ENCODE measurements at places on chromosomes 7 and 10.

- DNase-seq = no peak
These were observed 11.0 kb upstream of the TLL2 start for GRCh38 chr10:96524741-96525140.

DNA sequence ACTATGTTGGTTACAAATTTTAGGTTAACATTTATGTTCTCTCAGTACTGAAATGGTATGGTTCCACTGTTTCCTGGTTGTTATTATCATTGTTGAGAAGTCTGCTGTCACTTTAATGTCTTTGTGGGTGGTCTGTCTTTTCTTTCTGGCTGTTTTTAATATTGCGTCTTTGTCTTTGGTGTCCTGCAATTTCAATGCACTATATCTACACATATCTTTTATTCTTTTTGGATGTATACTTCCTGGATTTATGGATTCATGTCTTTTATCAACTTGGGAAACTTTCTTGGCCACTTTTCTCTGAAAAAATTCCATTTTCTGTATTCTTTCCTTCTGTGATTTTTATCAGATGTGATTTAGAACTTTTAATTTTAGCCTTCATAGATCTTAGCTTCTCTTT, 250.2 kb downstream of the BUB3 start:
- no peak for DNase-seq

- DNase-seq = no peak
These were observed 3.0 kb downstream of the ASZ1 start for GRCh38 chr7:117424090-117424829.

GRCh38 chr10:89175816-89176215, 31.3 kb downstream of the CH25H start:
- DNase-seq = no peak

GRCh38 chr10:28738200-28738599, 60.9 kb downstream of the BAMBI start:
- DNase-seq = no peak

GRCh38 chr10:110857265-110858171, 14.2 kb upstream of the PDCD4 start:
- DNase-seq = no peak

GRCh38 chr7:75967487-75967997, 26.9 kb downstream of the TMEM120A start:
- no peak for DNase-seq

DNA sequence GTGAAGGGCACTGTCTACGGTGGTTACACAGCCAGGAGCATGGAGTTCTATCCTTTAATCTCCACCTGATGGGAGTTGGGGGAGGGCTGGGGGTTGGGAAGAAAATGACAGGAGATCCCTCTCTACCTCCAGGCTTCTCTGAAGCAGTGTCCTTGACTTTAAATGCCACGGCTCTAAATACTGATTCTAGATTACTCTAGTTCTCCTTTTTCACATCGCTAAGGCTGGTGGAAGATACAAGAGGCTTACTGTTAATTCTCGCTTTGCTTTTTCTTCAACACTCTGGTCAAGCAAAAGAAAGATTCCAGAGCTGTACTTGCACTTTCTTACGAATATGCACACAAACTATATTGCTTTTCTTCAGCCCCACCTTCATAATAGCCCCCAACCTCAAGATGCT, 30.5 kb downstream of the ARL3 start:
- no peak for DNase-seq

DNA sequence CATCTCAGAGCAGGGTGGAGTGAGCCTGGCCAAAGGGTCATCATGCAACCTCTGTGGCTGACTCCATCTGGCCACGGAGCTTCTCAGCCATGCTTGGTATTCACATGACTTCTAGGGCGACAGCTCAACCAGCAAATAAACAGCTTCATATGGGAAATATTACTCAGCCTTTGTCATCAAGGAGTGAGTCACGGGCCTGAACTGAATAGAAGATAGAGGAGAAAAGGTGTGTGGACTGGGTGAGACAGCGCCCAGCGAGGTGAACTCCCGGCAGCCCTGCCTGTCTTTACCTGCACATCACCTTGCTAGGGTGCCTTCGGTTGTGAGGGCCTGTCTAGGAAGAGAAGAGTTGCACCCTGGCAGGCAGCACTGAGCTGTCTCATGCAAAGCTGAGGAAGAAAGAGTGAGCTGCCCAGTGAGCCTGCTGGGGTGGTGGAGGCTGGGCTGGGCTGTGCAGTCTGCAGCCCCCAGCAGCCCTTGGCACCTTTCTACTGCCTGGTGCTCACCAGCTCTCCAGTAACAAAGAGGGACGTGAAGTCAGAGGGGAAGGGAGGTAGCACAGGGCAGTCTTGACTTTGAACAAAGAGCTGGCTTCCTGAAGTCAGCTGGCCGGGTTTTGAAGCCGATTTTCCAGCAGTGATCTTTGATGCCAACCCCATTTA, 114.2 kb downstream of the EGFR start:
- DNase-seq = no peak

DNA sequence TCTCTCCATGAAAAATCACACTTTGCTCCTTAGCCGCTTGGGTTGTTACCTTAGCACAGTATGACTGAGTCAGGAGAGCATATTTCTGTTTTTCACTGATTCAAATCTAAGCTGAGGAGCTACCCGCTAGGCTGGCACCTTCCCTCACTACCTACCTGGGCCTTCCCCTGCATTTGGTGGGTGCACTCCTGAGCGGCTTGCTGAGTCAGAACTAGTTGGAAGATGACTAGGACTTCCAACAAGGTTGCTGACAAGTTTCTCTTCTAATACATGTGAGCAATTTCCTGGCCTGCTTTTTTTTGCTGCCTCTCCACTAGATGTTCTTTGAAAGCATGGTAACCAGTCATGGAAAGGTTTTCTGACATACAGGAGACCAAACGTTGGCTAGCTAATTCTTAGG, 43.8 kb upstream of the SEC61G start:
- DNase-seq = no peak

DNA sequence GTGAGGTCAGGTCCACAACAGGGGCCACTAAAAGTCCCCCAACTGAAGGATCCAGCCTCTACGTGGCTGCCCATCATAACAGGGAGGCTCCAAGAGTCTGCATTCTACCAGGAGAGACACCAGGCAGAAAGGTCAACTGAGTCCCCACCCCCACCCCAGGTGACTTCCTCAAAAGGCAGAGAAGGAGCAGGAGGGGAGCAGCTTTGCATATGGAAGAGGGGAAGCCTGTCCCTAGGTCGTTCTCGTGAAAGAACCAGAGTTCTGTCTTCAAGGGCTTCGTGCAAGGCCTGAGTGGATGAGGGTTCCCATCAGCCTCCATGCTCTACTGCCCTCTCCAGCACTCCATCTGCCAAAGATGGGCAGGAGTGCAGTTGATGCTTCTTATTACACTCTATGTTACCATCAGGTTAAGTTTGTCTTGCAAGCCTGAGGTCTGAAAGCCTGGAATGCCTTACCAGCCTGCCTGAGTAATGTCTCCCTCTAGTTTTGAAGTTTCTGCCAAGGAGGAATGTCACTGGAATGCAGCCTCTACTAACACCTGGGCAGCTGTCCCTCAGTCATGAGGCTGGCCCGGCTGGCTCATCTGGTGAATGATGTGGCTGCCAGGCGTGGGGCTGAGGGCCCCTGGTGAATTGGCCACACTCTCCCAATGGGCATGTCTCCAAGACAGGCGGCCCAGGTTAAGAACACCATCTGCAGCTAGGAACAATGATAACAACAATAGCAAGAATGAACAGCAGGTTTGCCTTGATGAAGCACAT, 54.3 kb upstream of the SMNDC1 start:
- DNase-seq = peak; percentile 86

DNA sequence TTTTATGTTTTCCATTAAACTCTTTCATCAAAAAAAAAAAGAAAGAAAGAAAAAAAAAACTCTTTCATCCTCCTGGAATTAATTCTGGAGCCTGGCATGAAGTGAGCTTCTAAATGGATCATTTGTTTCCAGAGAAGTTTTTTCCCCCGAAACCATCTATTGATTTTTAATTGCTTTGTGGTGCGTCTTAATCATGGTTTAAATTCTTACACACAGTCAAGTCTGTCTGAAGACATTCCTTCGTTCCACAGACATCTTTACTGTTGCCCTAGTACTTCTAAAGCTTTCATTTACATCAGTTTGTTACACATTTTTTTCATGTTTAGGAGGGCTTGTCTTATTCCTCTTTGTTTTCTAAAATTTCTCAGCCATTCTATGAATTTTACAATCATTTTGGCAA, 493.4 kb upstream of the FOXK1 start:
- DNase-seq = no peak

- no peak for DNase-seq
These were observed 99.5 kb downstream of the ADAM12 start for GRCh38 chr10:126288547-126289493.

DNA sequence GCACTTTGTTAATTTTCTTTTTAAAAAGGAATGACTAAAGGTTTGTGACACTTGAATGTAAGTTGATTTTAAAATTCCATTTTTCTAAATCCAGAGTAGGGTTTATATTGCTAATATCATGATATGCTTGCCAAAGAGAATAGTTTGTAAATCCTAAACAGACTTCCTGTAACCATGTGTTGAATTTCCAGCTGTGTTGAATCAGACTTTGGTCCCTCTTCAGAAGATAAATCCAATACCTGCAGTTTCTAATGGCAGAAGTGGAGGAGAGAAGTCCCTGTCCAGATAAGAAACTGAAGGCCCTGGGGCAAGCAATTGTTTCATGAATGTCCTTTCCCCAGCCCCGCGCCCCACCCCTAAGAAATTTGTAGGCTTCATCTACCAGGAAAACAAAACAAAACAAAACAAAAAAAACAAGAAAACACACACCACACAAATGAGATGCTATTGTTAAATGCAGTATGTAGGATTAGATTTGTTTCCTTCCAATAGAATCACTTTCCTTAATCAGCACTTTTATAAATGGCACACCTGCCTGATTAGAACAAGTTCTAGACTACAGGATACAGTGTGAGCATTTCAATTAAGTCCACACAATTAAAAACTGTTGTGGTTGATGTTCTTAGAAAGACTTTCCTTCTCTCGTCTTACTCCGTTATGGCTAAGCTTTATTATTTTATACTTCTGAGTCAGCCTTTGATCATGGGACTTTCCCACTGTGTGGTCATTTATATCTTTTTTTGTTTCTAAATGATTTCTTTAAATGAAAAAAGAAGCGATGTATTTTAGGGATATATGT, 122.8 kb downstream of the KAT6B start:
- DNase-seq = no peak

DNA sequence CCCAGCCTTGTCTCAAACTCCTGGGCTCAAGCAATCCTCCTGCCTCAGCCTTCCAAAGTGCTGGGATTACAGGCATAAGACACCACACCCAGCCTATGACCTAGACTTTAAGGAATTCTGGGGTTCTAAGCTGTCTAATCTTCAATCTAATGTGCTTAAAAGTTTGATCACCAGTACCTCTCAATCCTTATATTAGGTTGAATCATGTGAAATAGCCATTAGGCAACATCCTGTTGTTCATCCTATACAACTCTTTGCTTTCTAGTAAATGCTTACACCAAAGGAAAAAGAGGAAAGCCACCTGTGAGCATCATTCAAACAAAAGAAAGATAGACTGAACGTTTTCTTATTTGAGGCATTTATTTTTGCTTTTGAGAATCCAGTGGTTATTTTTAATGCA, 56.0 kb downstream of the ATOH7 start:
- DNase-seq = no peak

DNA sequence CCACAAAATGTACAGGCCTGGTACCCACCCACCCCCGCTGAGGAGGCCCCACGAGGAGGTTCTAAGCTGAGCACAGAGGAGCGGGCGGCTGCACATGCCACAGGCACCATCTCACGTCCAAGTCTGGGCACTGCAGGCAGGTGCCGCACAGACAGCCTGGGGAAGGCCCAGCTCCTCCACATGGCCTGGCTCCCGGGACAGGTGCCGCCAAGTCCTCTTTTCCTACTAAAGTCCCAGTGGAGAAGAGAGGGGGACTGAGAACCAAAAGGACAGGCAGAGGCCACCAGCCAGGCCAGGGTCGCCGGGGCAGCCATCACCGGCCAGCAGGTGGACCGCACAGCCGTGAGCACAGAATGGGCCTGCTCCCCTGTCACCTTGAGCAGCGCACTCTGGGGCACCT, 91.1 kb downstream of the MAD1L1 start:
- no peak for DNase-seq

DNA sequence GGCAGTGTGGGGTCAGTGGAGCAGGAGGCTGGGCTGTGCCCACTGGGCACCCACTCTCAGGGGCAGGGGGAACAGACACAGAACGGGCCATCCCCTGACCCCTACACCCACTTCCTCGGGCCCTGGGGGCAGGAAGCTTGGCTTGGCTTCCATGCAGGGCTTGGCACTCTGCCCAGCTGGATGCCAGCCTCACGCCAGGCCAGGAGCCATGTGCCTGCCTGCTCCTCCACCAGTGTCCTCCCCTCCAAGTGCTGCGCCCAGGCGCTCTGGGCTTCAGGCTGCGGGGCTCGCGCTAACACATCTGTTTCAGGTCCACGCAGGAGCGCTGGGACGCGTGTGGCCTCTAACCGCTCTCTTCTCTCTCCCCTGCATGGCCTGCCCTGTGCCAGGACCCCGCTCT, 12.7 kb downstream of the LDB3 start:
- DNase-seq = no peak

DNA sequence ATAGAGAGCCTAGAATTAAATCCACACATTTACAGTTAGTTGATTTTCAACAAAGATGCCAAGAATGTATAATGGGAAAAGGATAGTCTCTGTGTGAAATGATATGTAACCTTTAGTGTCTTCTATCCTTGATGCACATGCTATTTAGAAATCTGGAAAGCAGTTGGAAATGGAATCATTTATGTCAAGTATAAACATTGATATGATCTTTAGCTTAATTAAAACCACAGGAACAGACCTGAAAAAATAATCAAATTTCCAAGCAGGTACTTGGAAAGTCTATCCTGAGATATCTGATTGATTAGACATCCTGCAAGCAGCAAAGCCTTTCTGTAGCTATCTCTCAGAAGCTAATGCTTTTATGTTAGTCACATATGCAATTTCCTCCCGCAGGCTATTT, 24.4 kb upstream of the SRI start:
- DNase-seq = no peak

- no peak for DNase-seq
These were observed 1.6 kb downstream of the MEOX2 start for GRCh38 chr7:15684871-15685270.
